Stimulated activated CD4-positive, alpha-beta T cell treated with anti-CD3 and anti-CD28 coated beads, Interleukin-2, amount 100 ng/mL, for 24 hours (primary cell): ENCODE measurements at places on chromosomes 3 and 15.

DNA sequence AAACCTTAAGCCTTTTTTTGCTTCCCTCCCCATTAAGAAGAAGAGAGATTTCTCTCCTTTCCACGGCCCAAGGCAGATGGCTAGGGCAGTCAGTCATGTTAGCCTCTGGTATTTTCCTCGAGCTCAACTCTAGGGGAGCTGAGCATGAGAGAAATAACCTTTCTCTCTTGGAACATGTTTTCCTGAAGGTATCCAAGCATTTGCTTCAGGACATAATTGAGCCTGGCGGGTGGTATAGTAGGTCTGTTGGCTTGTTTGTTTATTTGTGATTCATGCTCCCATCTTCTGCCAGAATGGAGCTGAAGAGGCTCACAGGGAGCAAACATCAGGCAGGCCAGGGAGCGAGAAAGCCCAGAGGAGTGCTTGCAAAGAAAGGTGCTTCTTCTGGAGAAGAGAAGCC, 102.5 kb downstream of the MESD start:
- no peak for DNase-seq

DNA sequence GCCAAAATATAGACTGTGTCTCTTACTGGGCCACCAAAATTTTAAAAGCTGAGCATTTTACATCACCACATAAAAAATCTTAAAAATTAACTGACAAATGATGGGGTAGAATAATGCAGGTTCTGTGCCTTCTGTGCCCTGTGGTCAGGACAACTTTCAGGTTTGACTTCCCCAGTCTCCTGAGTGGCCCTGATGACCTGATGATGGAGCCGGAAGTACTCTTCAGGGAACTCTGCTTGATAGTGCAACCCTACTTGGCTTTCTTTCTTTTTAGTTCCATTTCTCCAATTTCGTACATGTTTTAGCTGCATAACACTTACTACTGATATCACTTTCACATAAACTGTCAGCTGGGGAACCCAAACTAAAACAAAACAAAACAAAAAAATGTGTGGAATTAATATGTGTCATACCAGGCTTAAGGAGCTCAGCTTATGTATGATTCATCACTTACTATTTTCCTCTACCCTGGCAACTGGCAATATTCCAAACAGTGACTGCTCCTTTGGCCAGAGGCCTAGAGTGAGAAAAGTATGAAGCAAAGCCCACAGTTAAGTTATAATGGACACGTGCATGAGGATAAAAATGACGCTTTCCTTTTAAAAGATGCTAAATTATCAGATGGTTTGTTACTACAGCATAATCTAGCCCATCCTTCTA, 194.3 kb downstream of the BCHE start:
- no peak for DNase-seq

GRCh38 chr3:147943265-147943945, 534.2 kb downstream of the ZIC1 start:
- no peak for DNase-seq

DNA sequence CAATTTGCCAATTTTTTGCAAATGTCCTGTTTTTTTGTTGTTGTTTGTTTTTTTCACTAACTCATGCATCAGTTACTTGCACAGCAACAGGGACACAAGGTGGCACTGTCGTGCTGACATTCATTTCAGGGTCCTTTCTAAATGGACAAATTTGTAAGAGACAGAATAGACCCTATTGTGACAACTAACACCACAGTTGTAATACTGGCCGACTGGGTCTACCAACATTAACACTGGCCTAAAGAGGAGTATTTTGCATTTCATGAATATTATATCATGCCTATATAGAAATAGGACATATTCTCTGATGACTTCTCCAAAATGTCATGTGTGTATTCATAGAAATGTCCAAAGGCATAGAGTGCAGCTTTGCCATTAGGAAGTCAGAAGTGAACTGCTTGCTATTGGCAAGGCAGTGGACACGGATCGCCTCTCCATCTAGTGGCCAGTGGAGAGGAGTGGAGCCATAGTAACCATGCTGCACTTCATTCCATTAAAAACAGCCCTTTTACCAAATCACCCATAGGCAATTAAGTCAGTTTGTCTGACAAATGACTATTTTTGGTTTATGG, 54.8 kb downstream of the ZBTB20 start:
- DNase-seq = peak; percentile 52

- no peak for DNase-seq
These were observed 21.0 kb downstream of the ZNF385D start for GRCh38 chr3:21729888-21730459.

DNA sequence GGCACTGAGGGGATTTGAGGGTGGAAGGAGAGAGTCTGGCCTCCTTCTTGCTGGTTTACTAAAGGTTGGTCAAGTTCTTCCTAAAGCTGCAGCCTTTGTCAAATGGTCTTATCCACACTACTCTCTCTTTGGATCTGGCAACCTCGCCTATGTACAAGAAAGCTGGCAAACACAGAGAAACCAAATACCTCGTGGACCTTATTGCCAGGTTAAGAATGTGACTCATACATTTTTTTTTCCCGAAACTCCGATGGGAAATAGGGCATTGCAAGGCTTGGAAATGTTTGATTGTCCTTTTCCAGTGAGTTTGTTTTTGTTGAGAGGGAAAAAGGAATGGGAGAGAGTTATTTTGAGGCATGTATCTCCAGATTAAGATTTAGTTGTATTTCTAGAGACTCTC, 13.9 kb downstream of the EOMES start:
- no peak for DNase-seq

DNA sequence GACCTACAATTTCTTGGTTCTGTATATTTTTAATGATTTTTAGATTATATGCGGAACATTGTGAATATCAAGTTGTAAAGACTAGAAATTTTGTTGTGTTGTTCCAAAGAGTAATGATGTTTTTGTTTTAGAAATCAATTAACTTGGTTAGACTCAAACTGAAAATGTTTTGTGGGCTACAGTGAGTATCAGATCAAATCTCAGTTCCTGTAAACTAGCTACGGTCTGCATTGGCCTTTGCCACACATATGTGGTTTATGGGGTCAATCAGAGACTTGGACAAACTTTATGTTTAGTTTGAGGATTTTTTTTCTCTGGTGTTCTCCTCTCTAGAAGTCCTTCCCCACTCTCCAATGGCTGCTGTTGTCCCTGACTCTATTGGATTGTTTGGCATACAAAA, 308.0 kb upstream of the THRB start:
- no peak for DNase-seq

DNA sequence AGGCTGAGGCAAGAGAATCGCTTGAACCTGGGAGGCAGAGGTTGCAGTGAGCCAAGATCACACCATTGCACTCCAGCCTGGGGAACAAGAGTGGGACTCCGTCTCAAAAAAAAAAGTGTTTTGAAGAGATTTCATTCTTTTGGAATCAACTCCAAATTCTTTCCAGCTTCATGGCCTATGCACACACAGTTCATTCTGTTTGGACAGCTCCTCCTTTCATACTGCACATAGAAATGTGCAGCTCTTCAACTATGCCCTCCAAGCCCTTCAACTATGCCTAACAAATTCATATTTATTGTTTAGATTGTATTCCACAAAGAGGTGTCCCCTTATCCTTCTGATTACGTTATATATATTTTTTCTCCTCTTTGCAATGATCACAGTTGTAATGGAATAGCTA, 4.2 kb downstream of the TP53BP1 start:
- no peak for DNase-seq

GRCh38 chr15:67405208-67406191, 115.4 kb upstream of the C15orf61 start:
- DNase-seq = no peak

DNA sequence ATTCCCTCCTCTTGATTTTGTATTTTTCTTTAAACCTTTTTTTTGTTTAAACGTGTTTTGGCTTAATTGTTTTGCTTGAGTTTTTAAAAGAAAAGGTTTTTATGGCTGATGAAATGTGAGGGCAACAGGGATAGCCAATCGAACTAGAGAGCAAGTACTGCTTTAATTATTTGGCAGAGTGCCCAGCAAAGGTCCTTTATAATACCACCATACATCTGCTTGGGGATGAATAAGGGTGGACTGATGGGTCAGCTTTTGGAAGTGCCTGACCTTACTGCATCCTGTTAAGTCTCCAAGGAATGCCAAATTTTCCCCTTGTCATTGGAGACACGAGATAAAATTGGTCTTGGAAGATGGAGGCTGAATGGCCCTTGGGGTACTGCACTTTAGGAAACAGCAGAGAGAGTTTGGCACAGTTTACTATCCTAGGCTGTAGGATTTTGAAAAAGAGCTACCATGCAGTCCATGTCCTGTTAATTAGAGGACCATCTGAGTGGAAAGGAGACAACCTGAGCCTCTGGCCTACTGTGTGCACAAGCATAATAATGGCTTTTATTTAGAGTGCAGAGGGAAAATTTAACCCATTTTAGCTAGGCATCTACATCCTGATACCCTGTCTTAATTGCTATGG, 19.8 kb upstream of the MTHFS start:
- DNase-seq = no peak

DNA sequence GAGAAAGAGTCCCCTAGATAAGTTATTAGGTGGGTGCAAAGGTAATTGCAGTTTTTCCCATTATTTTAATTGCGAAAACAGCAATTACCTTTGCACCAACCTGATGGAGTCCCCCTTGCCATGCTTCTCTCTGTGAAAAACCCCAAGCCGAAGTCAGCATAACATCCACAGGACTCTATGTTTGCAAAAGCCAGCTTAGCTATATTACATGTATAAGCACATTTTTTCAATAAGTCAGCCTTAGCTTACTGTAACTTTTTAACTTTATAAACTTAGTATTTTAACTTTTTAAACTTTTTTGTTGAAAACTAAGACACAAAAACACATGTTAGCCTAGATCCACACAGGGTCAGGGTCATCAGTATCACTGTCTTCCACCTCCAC, 21.4 kb upstream of the MUC20 start:
- DNase-seq = no peak

DNA sequence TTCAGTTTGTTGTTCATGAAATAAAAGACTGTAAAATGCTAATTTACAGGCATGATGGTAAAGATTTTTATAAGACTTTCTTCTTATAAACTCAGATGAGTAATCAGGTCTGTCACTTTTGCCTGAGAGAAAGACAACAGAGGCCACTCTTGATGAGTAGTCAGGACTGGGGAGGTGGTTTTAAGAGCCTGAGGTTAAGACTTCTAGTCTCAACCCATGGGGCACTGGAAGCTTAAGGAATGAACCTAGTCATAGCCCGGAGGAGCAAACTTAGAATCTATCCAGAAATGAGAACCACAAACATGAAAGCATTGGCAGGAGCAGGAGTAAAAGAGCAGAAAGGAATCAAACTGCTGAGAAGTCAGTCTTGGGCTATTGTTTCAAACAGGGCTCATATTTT, 846.3 kb upstream of the ARPP21 start:
- no peak for DNase-seq

DNA sequence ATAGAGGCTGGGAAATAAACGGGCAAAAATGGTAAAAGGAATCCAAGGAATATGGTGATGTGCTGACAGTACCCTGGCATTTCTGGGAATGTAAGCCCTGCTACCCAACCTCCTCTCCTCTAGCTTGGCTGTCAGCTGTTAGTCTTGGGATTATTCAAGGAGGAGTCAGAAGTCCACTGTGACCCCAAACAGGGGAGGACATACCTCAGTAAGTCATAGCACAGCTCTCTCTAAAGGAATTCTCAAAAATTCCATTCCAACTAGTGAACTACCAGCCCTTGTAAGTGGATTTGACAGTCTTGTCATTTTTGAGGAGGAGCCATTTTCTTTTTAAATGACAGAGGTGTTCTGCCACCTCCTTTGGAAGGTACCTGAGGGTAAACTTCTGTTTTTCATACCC, 207.5 kb downstream of the PDCD6IP start:
- DNase-seq = no peak

- no peak for DNase-seq
These were observed 476.8 kb downstream of the AGBL1 start for GRCh38 chr15:86556396-86557017.

DNA sequence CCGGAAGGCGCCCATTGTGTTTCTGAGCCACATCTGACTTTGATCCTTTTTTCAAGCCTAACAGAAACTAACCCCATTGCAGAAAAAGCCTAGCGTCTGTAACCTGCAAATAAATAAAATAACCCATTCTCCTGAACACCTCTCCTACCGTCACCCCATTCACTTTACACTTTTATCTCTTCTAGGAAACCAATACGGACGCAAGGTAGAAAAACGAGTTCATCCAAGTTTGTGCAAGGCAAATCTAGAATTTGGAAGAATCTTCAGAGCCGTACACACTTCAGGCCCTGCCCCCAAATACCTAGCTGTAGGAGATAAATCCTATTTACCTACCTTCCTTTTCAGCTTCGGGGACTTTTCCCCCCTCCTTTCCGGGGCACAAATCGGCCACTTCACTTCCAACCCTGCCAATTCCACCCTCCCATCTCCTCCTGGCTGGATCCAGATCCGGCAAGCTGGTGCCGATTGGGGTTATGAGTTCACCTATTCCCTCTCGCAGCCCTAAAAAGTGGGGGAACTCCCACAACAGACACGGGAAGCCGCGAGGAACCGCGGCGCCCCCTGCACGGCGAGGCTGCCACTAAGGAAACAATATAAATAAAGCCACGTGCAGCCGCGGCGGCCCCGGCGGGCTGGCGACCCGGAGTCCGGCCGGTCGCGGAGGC, 987 bp downstream of the PRTG start:
- DNase-seq = no peak
